ENCODE measurements at places on chromosomes 12 and 14.

GRCh38 chr12:109305547-109305946, 3.5 kb downstream of the FOXN4 start:
- no peak for DNase-seq

GRCh38 chr12:8544295-8544694, 3.6 kb upstream of the CLEC4E start:
- peak; percentile 65 for DNase-seq

GRCh38 chr14:70731447-70732239, 77.7 kb downstream of the MAP3K9 start:
- no peak for DNase-seq

DNA sequence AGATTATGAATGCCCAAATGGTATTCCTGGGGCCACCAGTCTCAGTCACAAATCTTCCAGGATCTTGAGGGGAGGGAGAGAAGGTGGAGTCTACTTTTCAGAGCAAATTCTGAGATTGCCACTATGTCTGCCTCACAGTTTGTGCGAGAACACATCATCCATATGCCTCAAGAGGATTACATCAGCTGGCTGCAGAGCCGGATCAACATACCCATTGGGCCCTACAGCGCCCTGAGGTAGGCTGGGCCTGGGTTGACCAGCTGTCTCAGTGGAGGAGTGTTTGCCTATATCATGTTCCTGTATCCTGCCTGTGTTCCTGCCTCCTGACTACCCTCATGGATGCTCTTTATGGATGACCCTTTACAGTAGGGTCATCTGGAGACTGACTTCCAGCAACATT, 53.1 kb upstream of the TMEM233 start:
- no peak for DNase-seq

- peak; percentile 70 for DNase-seq
Measured at GRCh38 chr12:8692573-8692972, 5.2 kb upstream of the RIMKLB start.

DNA sequence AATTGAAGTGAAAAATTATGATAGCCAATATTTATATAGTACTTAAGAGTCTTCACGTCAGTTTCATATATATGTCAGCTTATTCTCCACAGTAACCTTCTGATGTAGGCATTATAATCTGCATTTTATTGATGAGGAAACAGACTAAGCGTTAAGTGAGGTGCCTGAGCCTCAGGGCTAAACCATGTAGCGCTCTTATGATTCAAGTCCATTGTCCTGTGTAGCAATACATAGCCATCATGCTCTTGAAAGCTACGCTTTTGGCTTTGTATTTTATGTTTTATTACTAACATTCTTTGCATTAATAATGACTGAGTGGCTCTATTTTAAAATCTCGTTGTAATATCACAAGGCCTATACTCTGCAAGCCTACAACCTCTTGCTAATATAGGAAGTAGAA, 79.0 kb downstream of the ANO6 start:
- DNase-seq, result no peak

GRCh38 chr12:991350-992333, 619 bp downstream of the ERC1 start:
- DNase-seq, result no peak

GRCh38 chr12:108282676-108283075, 56.4 kb downstream of the CMKLR1 start:
- DNase-seq, result no peak

GRCh38 chr14:96351986-96352385, 11.2 kb downstream of the ATG2B start:
- no peak for DNase-seq

DNA sequence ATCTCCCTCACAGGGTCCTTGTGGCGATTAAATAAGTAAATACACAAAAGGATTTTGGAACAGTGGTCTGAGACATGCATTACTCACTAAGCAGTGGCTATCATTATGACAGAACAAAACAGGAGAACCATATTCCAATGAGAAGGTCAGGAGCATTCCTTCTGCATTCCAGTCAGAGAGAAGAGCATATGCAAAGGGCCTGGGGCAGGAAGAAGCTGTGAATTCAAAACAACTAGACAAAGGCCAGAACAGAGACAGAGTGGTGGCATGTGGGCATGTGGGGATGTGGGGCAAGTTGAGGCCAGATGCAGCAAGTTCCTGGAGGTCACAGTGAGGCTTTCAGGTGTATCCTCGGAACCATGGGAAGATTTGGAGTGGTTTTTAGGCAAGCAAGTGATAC, 70.1 kb upstream of the VRK1 start:
- no peak for DNase-seq

- DNase-seq, result no peak
Measured at GRCh38 chr14:52467515-52468266, 84.6 kb downstream of the TXNDC16 start.

DNA sequence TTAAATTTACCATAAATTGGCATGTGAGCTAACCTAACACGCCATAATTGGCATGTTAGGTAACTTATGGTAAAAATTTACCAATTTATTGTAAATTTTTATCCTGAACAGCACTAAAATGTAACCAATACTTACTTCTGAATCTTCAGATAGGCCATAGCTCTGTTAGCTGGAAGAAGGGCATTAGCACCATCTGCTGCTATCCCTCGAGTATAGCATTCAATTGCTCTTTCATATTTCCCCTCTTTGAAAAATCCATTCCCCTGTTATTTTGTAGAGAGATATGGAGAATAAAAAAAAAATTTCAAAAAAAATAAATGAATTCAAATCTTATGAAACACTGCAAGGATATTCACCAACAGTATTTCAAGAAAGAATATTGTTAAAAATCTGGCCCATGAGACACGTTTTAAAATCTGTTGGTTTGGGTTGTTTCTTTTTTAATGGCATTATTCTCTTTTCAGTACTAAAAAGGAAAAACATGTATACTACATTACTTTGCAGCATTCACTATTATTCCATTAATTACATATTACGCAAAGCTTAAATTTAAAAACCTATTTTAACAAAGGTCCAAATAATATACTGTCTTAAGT, 19.1 kb downstream of the RPAP3 start:
- DNase-seq, result no peak

GRCh38 chr12:90943255-90943654, 11.7 kb downstream of the CCER1 start:
- DNase-seq, result no peak

- DNase-seq, result no peak
Measured at GRCh38 chr12:42987216-42987650, 397.7 kb upstream of the PRICKLE1 start.

GRCh38 chr14:97719931-97720330, 922.7 kb downstream of the VRK1 start:
- no peak for DNase-seq

DNA sequence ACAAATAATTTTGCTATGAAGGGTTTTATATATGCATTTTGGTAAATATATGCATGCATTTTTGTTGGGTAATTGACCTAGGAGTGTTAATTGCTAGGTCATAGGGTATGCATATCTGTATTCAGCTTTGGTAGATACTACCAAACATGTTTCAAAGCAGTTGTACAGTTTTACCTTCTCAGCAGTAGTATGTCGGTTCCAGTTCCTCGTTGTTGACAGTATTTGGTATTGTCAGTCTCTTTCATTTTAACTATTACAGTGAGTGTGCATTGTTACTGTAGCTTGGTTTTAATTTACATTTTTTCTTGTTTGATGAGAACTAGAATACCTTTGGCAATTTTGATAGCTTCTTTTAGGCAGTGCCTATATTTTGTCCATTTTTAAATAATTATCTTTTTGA, 98.9 kb downstream of the ARID2 start:
- no peak for DNase-seq

GRCh38 chr14:103519043-103519836, 3.4 kb downstream of the CKB start:
- peak; percentile 75 for DNase-seq

- DNase-seq, result no peak
Measured at GRCh38 chr12:62834406-62834805, 100.5 kb downstream of the PPM1H start.

GRCh38 chr14:31261859-31262731, 54.5 kb upstream of the HECTD1 start:
- peak; percentile 84 for DNase-seq

DNA sequence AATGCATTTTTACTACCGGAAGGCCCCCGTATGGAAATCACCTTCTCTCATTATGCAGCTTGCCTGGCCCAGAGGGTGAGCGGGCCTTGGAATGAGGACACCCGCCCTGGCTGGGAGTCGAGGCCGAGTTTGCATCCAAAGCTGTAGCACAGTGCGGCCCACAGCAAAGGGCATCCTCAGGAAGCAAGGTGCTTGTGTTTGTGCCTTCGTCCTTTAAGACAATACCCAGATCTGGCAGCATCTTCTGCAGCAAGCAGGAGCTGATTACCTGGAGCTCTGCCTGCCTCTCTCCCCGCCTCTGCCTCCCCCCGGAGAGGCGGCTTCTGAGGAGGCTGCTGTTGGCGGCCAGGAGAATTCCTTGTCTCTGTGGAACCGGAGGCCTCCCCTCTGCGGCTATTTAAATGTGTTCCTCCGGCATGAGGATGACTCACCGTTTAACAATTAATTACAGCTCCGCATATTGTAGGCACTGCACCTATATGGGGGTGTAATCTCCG, 145.3 kb downstream of the CACNA1C start:
- DNase-seq, result no peak

GRCh38 chr12:106025129-106025528, 113.6 kb downstream of the NUAK1 start:
- no peak for DNase-seq

- DNase-seq, result no peak
Measured at GRCh38 chr14:73467800-73468199, 9.5 kb upstream of the NUMB start.

GRCh38 chr14:104206281-104206904, 68.0 kb downstream of the KIF26A start:
- DNase-seq, result peak; percentile 22

- peak; percentile 5 for DNase-seq
Measured at GRCh38 chr14:67882986-67883555, 63.5 kb downstream of the RAD51B start.

- DNase-seq, result no peak
Measured at GRCh38 chr12:119682639-119683252, 14.8 kb downstream of the PRKAB1 start.

DNA sequence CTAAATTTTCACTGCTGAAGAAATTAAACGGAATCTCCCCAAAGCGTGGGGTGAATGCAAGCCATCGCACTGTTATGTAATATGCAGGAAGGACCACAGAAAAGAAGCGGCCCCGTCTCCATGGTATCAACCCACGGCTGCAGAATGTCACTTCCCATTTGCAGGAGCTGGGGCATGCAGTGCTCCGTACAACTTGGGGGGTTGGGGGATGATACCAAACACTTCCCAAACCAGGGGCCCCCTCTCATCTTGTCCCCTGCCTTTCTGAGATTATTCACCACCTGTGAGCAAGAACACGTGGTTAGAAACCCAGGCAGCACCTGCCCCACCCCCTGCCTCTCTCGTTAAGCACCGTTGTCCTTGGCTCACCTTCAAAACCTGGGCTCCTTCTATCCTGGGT, 505.1 kb upstream of the TMEM132C start:
- DNase-seq, result peak; percentile 50

DNA sequence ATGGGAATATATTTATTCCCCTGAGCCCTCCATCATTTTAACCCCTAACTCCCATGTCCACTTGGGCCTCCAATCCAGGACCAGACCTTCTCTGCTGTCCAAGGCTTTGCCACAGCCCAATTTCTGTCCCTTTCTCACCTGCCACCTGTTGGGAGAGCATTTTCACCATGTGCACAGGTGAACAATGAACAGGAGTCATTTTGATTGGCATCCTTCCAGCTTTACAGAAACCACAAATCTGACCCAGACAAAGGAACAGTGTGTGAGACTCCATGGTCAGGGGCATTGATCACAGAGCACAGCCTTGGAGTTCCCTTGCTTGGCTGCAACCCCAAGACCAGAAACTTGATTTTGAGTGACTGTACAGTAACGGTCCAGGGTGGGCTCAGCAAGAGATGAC, 91.9 kb downstream of the CRACR2A start:
- no peak for DNase-seq

- DNase-seq, result no peak
Measured at GRCh38 chr12:91434081-91434480, 251.5 kb upstream of the DCN start.

GRCh38 chr14:57266065-57266464, 2.6 kb downstream of the EXOC5 start:
- no peak for DNase-seq
